HFFc6 (cell line): ENCODE measurements at places on chromosomes 2 and 18. TPM values are rescaled to one million over a fixed set of nuclear protein-coding genes. Genes with fewer than 3 reads are reported as not detected.

CCL20 gene
- total RNA-seq = not detected in 3 replicates

DSG1 gene
- not detected in 3 replicates for total RNA-seq

DNA sequence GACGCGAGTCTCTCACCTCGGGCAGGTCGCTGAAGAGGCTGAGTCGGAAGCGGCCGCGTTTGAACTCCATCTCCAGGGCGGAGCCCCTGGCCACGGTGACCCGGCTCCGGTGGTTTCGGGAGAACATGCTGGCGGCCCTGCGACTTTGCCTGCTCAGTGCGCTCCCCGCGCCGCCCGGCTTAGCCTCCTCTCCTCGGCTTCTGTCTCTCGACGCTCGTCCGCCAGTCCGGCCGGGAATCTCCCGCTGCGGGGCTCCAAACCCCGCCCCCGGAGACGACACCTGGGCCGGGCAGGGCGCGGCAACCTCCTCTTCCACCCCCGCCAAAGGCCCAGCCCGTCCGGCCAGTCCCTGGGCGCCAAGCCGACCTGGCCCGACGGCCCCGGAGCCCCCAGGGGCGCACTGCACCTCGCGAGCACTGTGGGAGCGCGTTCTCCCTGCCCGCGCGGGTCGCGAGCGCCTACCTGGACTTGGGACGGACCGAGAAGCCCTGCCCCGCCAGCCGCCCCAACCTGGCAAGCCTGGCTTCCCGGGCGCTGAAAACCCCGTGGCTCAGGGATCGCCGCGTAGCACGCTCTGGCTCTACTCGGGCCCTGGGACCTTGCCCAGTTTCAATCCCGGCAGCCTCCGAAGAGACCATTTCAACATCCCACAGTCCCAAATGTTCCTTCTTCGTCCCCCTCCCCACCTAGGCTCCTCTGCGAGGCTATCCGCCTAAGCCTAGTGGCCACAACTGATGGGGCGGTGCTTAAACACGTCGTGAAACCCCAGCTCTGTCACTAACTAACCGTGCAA, at the start of gene RTKN:
RTKN (minus strand) TSS at position 248 of the 793 bp plus-strand sequence; CDS start at position 127, 121 bp downstream.
- DNase-seq = no peak

DNA sequence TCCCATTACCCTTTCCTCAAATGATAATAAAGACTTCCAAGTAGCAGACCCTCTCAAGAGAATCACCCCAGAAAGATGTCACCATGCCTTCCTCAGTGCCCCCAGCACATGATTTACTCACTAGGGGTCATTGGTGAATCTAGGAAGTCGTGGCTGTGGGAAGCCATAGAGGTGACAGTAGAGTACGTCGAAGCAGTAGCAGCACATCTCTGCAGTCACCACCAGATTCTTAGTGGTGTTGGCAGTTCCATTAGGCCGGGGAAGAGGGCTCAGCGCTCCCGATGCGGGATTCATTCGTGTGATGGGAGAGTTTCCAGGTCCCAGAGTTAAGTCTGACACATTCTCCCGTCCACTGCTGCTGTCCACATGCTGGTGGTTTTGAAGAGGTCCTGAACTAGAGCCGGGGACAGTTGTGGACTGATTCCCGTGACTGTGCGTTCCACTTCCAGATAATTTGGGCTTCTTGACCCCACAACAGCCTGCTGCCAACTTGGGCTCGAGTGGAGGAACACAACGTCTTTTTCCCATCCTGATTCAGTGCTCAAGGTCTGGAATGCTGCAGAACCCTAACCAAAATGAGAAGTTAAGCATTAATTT, 12.0 kb downstream of the AMMECR1L start:
- no peak for DNase-seq

- peak; percentile 8 for DNase-seq
Measured at GRCh38 chr2:122203523-122203922, 448.1 kb downstream of the TSN start.

- DNase-seq = no peak
Measured at GRCh38 chr2:68279691-68280090, 27.4 kb upstream of the PPP3R1 start.
